Activated CD8-positive, alpha-beta memory T cell treated with anti-CD3 and anti-CD28 coated beads, Interleukin-2, amount 10 ng/mL, durations not matched to agents 7 days and 5 days (primary cell): ENCODE measurements at places on chromosomes 7 and 10. TPM values are rescaled to one million over a fixed set of nuclear protein-coding genes. Genes with fewer than 3 reads are reported as not detected.

Gene CDK14
- total RNA-seq, result 0.20 TPM

Gene AGAP9
- total RNA-seq, result 3.8 TPM

Gene PHKG1
- total RNA-seq, result 2.5 TPM

Gene WDR86
- total RNA-seq, result not detected

Gene CLDN4
- 0.09 TPM for total RNA-seq

Gene NPSR1
- total RNA-seq, result not detected

Gene SMC3
- total RNA-seq, result 81.3 TPM

Gene MBLAC1
- total RNA-seq, result 7.5 TPM

Gene SEMA3D
- total RNA-seq, result not detected

Gene TCAF2
- total RNA-seq, result 20.8 TPM

Gene ASZ1
- not detected for total RNA-seq

Gene BLNK
- total RNA-seq, result not detected

Gene RBM28
- 52.6 TPM for total RNA-seq

Gene NRG3
- not detected for total RNA-seq

Gene C7orf33
- not detected for total RNA-seq

Gene PKD2L1
- total RNA-seq, result not detected

Gene NUDT13
- 1.2 TPM for total RNA-seq

Gene MSMB
- not detected for total RNA-seq

Gene MAT1A
- not detected for total RNA-seq

Gene ZP3
- total RNA-seq, result 0.94 TPM

Gene LUC7L2
- total RNA-seq, result 152 TPM

Gene PTPN20
- total RNA-seq, result 0.07 TPM

Gene ABCC2
- total RNA-seq, result 0.85 TPM

Gene TNKS2
- total RNA-seq, result 27.1 TPM

Gene MAGI2
- total RNA-seq, result 0.19 TPM

Gene SPDYE16
- total RNA-seq, result 0.52 TPM

Gene HOXA5
- total RNA-seq, result not detected

Gene TMEM270
- not detected for total RNA-seq
